Activated CD4-positive, alpha-beta T cell treated with anti-CD3 and anti-CD28 coated beads for 4 hours (primary cell): ENCODE measurements at places on chromosomes 11 and 22.

DNA sequence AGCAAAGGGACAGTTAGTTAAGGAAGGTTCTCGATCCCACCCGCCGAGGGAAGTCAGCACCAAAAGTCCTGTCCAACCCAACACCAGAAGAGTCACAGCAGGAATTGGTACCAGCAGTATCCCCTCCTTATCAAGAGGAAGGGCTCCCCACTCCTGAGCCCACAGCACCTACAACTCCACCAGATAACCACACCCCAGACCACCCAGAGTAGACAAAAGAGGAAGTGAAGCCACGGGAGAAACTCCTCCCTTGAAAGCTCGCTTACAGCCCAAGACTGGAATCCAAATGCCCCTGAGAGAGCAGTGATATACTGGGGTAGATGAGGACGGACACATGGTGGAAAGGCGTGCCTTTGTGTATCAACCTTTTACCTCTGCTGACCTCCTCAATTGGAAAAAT, 7.3 kb upstream of the CD5 start:
- no peak for DNase-seq

GRCh38 chr22:39524753-39525657, 4.6 kb downstream of the ATF4 start:
- no peak for DNase-seq

DNA sequence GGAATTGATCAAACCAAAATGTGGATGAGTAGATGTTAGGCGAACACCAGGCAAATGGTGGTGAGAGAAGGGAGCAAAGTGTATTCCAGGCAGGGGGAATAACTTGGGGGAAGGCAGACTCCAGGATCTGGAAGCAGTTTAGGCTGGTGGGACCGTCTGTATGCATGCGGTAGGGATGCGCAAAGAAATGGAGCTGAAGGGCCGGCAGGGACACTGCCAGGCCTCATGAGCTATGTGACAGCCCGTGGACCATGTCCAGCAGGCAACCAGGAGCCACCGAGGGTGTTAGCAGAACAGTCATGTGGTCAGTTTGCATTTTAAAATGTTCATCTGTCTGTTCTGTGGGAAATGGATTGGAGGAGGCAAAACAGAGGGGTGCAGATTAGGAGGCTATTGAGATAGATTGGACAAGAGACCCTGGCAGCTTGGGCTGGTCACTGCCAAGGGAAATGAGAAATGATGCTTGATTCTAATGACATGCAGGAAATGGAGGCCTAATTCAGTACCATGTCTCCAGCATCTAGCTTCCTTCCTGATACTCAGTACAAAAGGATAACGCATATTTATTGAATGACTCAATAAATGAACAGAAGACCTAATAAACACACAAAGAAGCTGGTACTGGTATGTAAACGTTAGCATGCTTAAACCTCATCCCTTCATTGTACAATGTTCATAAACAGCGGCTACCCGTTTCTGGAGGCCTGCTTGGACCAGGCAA, 412.4 kb downstream of the BUD13 start:
- no peak for DNase-seq

DNA sequence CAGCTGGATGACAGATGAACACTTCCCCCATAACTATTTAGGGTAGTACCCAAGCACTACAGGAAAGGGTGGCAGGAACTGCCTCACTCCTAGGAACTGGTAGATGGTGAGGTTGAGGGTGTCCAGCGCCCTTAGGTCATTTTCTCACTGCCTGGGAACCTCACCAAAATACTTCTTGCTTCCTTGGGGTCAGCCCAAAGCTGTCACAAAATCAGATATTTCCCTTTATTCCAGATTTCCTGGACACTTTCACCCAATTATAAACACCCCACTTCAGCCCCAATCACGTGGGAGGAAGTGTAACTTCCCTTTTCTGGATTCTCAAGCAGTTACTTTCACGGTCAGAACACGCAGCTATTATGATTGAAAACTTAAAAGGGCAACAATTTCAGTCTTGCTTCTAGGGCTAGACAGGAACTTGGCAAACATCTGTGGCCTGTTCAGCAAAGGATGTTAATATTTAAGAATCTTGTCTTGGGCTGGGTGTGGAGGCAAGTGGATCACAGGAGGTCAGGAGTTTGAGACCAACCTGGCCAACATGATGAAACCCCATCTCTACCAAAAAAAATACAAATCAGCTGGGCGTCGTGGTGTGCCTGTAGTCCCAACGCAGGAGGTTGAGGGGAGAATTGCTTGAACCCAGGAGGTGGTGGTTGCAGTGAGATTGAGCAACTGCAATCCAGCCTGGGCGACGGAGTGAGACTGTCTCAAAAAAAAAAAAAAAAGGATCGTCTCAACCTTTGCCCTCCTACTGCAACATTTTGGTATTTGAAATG, 4.0 kb downstream of the FTH1 start:
- DNase-seq: no peak

DNA sequence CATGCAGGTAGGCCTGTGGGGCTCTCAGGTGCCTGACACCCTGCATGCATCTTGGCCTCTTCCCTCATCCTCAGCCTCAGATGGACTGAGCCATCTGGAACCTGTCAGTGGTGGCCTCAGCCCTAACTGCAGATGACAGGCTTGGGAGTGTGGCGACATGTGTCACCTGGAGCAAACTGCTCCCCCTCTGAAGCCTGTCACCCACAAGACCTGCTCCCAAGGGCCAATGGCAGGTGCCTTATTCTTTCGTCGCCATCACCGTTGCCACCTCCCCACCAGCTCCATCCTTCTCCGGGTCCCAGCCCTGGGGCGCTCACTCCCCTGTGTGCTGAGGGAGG, 3.6 kb upstream of the SEPTIN5 start:
- no peak for DNase-seq

DNA sequence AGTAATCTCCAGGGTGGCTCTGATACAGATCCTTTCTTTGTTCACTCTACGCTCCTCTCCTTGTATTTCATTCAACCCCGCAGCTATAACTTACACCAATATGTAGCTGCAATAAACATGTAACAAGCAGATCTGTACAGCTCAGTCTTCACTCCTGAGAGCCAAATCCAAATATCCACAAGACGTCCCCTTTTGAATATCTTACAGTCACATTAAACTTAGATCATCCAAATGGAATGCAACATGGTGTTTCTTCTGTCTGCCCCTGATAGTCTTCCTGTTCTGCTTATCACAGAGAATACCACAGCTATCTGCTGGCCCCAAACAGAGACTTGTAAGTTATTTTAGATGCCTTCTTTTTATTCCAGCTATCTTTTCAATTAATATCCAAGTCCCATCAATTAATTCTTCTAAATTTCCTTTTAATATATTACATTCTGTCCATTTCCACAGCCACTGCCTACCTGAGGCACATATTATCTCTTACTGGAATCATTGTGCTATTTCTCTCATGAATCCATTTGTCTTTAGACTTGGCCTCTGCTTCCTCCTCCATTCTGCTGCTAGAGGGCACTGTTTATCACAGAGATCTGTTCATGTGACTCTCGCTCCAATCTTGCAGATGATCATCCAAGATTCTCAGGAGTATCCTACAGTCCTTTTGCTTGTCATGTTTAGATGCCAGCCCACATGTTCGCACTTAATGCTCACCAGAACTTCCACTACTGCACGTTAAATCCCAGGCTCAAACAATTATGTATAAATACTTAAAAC, 908.6 kb downstream of the NTM start:
- no peak for DNase-seq

DNA sequence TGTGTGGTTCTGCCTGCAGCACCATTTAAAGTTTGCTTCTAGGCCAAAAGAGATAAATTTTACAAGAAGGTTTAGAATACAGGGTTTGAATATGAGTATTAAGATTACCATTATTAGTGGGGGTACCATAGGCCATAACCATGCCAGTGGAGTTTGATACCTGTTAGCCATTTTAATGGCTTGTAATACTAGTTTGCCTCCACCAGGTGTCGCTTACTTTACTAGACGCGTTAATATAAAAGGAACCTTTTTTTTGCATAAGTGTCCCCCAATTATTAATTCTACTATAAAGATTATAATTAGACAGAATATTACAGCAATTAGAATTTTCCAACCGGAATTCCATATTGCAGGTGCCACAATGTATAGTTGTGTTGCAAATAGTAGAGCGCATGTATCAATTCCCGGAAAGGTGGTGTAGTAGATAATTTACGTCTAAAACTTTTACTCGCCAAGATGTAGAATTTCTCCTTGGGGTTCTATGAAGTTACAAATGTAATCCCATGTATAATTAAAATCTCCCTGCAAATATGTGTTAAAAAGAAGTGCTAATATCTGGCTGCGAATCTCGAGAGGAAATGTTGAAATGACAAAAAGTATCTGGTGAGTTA, 16.1 kb downstream of the MS4A6E start:
- DNase-seq: no peak

GRCh38 chr11:128629516-128630106, 42.3 kb upstream of the ETS1 start:
- no peak for DNase-seq

- no peak for DNase-seq
Measured at GRCh38 chr11:112610996-112611750, 350.0 kb upstream of the NCAM1 start.

GRCh38 chr11:60711276-60711675, 11.9 kb downstream of the MS4A8 start:
- no peak for DNase-seq

GRCh38 chr22:30373331-30374325, 13.6 kb downstream of the RNF215 start:
- DNase-seq: no peak

- no peak for DNase-seq
Measured at GRCh38 chr11:4086575-4087353, 7.8 kb upstream of the RRM1 start.

- no peak for DNase-seq
Measured at GRCh38 chr22:46881373-46882118, 119.1 kb downstream of the TBC1D22A start.

GRCh38 chr11:14253421-14253820, 105.6 kb downstream of the RRAS2 start:
- DNase-seq: no peak

DNA sequence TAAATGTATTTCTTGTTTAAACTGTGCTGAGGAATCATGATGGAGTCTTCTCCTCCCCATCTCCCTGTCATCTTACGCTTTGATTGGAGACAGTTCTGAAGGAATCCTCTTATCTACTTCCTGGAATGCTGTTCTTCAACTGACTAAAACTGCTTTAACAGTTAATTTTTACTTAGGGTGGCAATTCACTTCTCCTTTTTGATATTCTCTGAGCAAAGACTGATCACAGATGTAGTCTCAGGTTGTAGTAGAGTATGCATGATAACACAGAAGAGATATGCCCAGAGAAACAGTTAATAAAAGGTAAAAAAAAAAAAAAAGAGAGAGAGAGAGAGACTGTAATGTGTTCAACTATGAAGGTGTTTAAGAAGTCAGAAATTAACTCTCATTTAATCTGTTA, 1.4 kb upstream of the CASP5 start:
- DNase-seq: no peak

DNA sequence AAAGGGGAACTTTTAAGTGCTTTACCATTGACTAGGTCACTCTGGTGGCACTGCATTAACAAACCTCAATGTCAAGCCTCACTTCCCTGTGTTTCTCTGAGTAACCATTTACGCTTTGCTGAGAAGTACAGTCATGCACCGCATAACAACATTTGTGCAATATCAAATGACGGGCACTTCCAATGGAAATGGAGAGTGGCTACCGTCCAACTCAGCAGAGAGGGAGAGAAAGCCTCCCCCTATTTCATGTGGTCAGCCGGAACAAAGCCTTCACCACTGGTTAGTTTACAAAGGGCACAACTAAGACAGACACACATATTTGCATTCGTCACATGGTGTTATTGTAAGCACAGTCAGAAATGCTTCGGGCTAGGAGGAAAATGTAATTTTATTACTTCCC, 117.3 kb downstream of the RASSF10 start:
- no peak for DNase-seq

- no peak for DNase-seq
Measured at GRCh38 chr22:22616636-22617035, 27.8 kb upstream of the GGTLC2 start.

GRCh38 chr11:125901872-125902271, 1.1 kb downstream of the PUS3 start:
- no peak for DNase-seq

- DNase-seq: no peak
Measured at GRCh38 chr11:58866788-58867187, 22.3 kb upstream of the GLYATL2 start.
